ENCODE measurements at places on chromosomes 7 and 10. TPM values are rescaled to one million over a fixed set of nuclear protein-coding genes. Genes with fewer than 3 reads are reported as not detected.
A peak's percentile ranks its signal among the peaks of the same experiment; 100 is the strongest.

AKR1C2 gene
- total RNA-seq: 12.6 TPM

CLCN1 gene
- total RNA-seq: 0.14 TPM

NME8 gene
- 0.67 TPM for total RNA-seq

CPA2 gene
- total RNA-seq: 85.0 TPM

FAM237B gene
- not detected for total RNA-seq

NEURL1 gene
- 17.6 TPM for total RNA-seq

NEUROD6 gene
- total RNA-seq: not detected

IL2RA gene
- total RNA-seq: not detected

OR2A1 gene
- 0.12 TPM for total RNA-seq

LIPJ gene
- not detected for total RNA-seq

CYP3A7 gene
- total RNA-seq: not detected

CYP2W1 gene
- total RNA-seq: 1.2 TPM

CPA1 gene
- 23.7 TPM for total RNA-seq

CD36 gene
- total RNA-seq: 7.7 TPM

DGKI gene
- total RNA-seq: 0.91 TPM

- peaks cover 49% of the 10 kb centered on the region for H3K27me3 ChIP-seq
- no peak overlapping the region for H3K27ac ChIP-seq
- no peaks in the 10 kb centered on the region for H3K36me3 ChIP-seq
Observed at GRCh38 chr7:71132377-71133231, 660 bp downstream of the GALNT17 start.

DNA sequence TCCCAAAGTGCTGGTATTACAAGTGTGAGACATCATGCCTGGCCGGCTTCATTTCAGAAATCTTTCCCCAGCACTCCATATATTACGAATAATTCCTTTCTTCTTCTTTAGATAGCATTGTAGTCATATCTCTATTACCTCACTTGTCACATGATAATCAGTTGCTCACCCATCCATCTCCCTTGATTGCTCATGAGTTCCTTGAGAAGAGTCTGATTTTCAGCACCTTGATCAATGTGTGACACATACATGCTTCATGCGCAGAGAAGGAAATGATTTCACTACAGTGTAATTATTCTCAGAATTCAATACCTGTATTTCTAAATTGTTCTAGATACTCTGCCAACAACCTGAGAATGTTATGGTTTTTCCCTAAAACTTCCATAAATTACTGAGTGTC lies 26.7 kb upstream of the GGCT start:
- no peak for DNase-seq
- no peak overlapping the region for H3K4me3 ChIP-seq
- H3K27ac ChIP-seq: no peak overlapping the region
- H3K36me3 ChIP-seq: peaks cover 3% of the 10 kb centered on the region
- H3K27me3 ChIP-seq: peaks cover 2% of the 10 kb centered on the region

- no peaks in the 10 kb centered on the region for H3K27me3 ChIP-seq
- no peak overlapping the region for H3K4me3 ChIP-seq
- DNase-seq: no peak
Observed at GRCh38 chr7:134854816-134855215, 75.4 kb downstream of the CALD1 start.

DNA sequence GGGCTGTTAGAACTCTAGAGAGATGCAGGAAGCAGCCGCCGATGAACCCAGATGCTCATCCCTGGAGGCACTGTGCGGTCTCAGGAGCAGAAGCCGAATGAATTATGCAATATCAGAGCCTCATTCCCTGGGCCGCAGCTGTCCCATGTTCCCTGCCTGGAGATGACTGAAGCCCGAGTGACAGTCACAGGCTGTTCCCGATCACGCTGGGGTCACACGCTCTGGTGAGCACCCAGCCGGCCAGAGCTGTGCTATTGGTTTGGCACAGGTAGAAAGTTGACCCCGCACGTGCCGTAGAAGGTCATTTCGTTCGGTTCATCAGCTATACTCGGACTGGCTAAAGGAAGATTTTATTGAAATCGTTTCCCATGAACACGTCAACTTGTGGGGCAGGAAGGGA lies 140.5 kb upstream of the SH2B2 start:
- DNase-seq: no peak
- H3K4me1 ChIP-seq: no peaks in the 10 kb centered on the region
- H3K27ac ChIP-seq: no peak overlapping the region
- H3K27me3 ChIP-seq: no peaks in the 10 kb centered on the region
- peaks cover 10% of the 10 kb centered on the region for H3K36me3 ChIP-seq

DNA sequence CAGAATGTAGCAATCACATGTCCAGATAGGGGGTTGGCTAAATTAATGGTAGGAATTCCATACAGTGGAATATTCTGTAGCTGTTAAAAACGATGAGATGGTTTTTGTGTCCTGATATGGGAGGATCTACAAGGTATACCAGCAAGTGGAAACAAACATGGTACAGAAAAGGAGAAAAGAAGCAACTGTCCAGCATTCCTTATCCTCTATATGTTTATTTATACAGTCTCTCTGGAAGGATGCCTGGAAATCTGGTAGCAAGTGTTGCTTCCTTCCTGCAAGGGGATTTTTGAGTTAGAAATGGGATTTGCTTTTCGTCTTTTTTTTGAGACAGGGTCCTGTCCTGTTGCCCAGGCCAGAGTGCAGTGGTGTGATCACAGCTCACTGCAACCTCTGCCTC lies 19.3 kb downstream of the IL15RA start:
- no peaks in the 10 kb centered on the region for H3K4me1 ChIP-seq
- H3K27me3 ChIP-seq: peaks cover 17% of the 10 kb centered on the region
- no peaks in the 10 kb centered on the region for H3K36me3 ChIP-seq

DNA sequence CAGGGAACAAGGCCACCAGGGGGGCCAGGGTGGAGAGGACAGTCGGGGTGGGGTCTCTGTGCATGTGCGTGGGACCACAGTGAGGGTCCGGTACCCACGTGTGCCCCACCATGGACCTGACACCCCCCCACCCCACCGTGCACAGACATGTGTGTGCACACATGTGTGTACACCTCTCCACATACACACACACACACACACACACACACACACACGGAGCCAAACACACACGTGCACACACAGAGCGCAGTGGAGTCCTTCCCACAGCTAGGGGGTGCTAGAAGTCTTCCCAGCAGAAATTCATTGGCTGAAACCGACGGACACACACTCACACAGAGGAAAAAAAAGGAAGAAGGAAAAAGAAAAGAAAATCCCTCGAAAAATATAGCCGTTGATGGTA lies 42.8 kb upstream of the GNA12 start:
- H3K36me3 ChIP-seq: no peaks in the 10 kb centered on the region
- no peaks in the 10 kb centered on the region for H3K27me3 ChIP-seq
- DNase-seq: peak; percentile 29

DNA sequence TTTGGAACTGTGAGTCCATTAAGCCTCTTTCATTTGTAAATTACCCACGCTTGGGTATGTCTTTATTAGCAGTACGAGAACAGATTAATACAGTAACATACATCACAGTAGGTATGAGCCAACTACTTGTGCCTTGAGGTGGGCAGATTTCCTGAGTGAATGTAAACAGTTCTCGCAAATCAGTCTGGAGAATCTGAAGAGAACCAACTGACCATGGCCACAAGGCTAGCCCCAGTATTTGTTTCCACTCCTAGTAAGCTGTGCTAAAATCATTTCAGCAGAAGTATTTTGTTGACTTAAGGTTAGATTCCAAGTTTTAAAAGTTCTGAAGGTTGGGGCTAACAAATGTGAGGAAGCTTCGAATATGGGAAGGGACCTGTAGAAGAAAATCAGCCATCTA lies 82.9 kb downstream of the NOD1 start:
- no peaks in the 10 kb centered on the region for H3K4me1 ChIP-seq
- H3K27me3 ChIP-seq: no peaks in the 10 kb centered on the region
- no peak overlapping the region for H3K4me3 ChIP-seq

GRCh38 chr10:120473593-120473992 lies 16.6 kb downstream of the PLPP4 start:
- no peaks in the 10 kb centered on the region for H3K27me3 ChIP-seq
- no peaks in the 10 kb centered on the region for H3K4me1 ChIP-seq
- no peak overlapping the region for H3K27ac ChIP-seq
- no peaks in the 10 kb centered on the region for H3K36me3 ChIP-seq
- H3K4me3 ChIP-seq: no peak overlapping the region

DNA sequence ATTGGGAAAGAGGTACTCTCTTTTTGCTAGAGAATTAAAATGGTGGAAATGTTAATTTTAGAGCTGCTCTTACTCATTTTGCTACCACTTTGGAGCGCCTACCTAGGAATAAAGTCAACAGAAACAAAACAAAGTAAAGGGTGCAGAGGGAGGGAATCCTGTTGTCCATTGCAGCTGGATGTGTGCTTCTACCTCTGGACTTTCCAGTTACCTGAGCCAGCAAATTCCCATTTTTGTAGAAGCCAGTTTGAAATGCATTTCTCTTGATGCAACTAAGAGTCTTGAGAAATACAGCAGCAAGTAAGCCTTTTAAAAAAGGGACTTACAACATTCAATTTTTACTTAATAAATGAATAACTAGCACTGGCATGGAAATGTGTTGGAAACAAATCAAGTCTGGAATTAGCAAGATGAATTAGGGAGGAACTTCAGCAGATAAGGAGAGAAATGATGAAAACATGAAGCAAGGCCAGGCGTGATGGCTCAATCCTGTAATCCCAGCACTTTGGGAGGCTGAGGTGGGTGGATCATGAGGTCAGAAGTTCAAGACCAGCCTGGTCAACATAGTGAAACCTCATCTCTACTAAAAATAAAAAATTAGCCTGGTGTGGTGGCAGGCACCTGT lies 113.5 kb upstream of the CTTNBP2 start:
- no peaks in the 10 kb centered on the region for H3K36me3 ChIP-seq
- no peak overlapping the region for H3K27ac ChIP-seq
- H3K27me3 ChIP-seq: no peaks in the 10 kb centered on the region
- DNase-seq: no peak

DNA sequence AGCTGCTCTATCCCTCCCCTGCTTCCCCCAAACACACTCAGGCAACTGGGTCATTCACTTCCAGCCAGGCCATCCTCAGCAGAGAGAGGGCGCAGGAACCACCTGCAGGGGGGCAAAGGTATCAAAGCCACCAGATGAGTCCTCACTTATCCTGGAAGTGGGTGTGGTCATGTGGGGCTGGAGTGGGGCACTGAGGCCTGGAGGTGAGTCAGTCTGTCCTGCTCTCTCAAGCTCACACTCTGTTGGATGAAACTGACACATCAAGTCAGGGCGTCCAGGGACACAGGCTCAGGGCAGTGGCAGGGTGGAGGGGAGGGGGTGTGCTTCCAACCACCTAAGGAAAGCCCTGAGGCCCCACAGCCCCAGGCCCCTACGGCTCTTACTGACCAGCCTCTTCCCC lies 8.0 kb upstream of the ELFN1 start:
- H3K27me3 ChIP-seq: peaks cover 54% of the 10 kb centered on the region
- H3K27ac ChIP-seq: no peak overlapping the region
- no peaks in the 10 kb centered on the region for H3K36me3 ChIP-seq

GRCh38 chr10:6406220-6407033 lies 173.6 kb downstream of the PRKCQ start:
- H3K27ac ChIP-seq: no peak overlapping the region
- H3K36me3 ChIP-seq: no peaks in the 10 kb centered on the region
- peaks cover 23% of the 10 kb centered on the region for H3K27me3 ChIP-seq

DNA sequence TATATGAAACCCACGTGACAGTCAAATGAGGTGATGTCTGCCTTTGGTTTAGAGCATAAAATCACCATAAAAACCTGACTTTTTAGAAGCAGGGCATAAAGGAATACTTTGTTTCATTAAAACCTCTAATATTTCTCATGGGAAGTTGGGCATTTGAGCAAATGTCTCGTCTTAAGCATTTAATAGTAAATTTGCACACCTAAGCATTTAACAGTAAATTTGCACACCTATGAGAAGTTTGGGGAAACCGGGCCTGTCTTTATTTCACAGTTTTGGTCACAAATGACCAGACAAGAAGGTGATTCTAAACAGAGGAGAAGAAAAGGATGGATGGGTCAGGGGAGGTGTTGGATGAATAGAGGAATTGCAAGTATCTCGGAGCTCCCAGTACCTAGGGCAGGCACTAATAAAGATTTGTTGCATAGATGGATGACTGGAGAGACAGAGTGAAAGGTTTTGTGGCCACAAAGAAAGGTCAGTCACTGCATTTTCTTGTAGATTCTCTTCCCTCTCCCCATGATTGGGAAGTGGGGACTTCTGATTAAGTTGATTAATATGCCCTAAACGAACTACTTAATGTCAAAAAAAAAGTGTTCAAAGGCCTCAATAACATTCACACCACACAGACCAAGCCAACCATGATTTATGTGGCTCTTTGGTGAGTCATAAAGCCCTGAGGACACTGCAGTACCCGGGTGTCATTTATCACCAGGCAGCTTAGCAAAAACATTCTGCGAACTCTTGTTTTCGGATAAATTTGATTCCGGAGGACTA lies 158.2 kb downstream of the SPAG6 start:
- no peak for DNase-seq
- H3K27ac ChIP-seq: no peak overlapping the region
- H3K36me3 ChIP-seq: no peaks in the 10 kb centered on the region
- H3K4me1 ChIP-seq: peaks cover 18% of the 10 kb centered on the region
- H3K27me3 ChIP-seq: peaks cover 12% of the 10 kb centered on the region

Data from progenitor cell of endocrine pancreas (in vitro differentiated cells).